ENCODE measurements at places on chromosomes 12 and 14.

- no peak for DNase-seq
Measured at GRCh38 chr12:65792724-65793123, 31.6 kb upstream of the HMGA2 start.

DNA sequence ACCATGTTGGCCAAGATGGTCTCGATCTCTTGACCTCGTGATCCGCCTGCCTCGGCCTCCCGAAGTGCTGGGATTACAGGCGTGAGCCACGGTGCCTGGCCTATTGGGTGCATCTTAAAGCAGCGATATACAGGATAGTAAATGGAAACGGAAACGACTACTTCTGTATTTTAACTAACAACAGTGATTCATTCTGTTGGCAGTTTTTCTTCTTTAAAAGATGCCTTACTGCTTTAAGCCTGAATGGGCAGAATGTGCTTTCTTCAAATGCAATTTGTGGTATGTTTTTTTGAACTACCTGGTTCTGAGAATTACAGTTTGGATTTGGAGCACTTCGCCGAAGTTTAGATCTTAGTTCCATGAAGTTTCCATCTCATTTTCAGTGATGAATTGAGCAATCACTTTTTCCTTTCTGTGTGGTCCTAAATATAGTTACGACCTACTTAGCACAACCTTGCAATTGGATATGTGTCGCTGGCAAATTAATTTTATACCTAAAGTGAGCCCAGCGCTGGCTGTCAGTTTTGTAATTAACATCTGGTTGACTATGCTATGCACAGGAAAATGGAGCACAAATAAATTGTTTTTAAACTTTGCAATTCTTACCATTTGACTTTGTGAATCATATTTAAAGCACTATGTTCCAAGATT lies 53.6 kb upstream of the EIF5 start:
- DNase-seq = no peak

GRCh38 chr14:92544051-92544720 lies 30.6 kb downstream of the RIN3 start:
- no peak for DNase-seq

- no peak for DNase-seq
Measured at GRCh38 chr14:69281450-69282169, 21.7 kb downstream of the GALNT16 start.

- DNase-seq = no peak
Measured at GRCh38 chr12:15854916-15855315, 27.3 kb upstream of the STRAP start.

- peak; percentile 86 for DNase-seq
Measured at GRCh38 chr12:1350055-1350933, 244.1 kb downstream of the FBXL14 start.

- no peak for DNase-seq
Measured at GRCh38 chr12:57242691-57243454, 8.1 kb downstream of the STAC3 start.

DNA sequence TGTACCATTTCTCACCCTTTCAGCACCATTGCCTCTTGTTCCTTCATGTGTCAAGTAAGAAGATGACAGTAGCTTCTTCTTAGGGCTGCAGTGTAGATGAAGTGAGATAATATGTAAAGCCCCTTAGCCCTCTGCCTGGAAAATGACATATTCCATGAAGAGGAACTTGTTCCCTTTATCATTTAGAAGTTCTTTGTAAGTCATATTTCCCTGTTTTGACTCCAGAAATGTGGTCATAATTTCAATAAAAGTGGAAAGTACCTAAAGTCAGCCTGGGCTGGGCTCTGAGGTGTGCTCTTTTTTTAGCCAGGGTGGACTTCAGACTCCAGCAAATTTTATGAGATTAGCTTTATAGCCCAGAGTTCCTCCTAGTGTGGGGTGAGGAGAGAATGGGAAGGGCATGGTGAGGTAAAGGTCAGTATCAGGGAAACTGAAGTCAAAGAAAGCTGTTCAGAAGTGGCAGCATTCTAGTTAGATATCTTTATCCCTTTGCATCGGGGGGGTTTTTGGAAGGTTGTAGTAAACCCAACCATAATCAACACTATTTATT lies 92.5 kb downstream of the TMCC3 start:
- no peak for DNase-seq

GRCh38 chr12:130947028-130947613 lies 6.6 kb upstream of the ADGRD1 start:
- DNase-seq = no peak

- no peak for DNase-seq
Measured at GRCh38 chr14:54908190-54908589, 5.6 kb upstream of the GCH1 start.

- DNase-seq = no peak
Measured at GRCh38 chr12:50411051-50411660, 10.5 kb downstream of the LARP4 start.

- DNase-seq = no peak
Measured at GRCh38 chr14:97179573-97179972, 382.4 kb downstream of the VRK1 start.

GRCh38 chr12:99810718-99811593 lies 163.4 kb downstream of the GARIN6 start:
- no peak for DNase-seq

- DNase-seq = peak; percentile 66
Measured at GRCh38 chr12:124369055-124369826, 74.3 kb downstream of the RFLNA start.

DNA sequence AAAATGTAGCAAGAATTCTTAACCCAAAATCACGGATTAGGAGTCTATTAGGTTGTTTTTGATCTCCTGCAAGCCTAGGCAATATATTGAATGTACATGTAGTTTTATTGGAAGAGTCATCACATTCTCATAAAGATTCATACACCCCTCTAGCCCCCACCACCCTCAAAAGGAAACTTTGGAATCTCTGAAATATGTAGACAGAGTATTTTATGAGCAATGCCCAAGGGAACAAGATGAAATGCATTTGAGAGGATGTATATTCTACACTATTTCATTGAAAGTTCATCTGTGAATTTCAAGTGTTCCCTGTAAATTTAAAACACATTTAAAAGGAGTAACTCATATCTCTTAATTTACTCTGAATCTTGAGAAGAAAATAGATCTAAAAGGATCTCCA lies 103.7 kb downstream of the SYT1 start:
- no peak for DNase-seq

GRCh38 chr14:99892406-99892805 lies 99.2 kb downstream of the EML1 start:
- no peak for DNase-seq

- DNase-seq = no peak
Measured at GRCh38 chr12:115394496-115395220, 710.7 kb upstream of the TBX3 start.

GRCh38 chr14:68775614-68776126 lies 17.2 kb downstream of the ZFP36L1 start:
- DNase-seq = no peak

DNA sequence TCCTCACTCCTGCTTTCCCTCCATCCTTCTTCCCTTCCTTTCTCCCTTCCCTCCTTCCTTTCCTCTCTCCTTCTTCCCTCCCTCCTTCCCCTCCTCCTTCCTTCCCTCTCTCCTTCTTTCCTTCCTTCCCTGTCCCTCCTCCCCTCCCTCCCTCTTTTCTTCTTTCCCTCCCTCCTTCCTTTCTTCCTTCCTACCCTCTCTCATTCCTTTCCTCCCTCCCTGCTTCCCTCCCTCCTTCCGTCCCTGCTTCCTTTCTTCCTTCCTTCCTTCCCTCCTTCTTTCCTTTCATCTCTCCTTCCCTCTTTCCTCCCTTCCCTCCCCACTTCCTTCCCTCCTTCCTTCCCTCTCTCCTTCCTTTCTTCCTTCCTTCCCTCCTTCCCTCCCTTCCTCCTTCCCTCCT lies 39.0 kb downstream of the NOS1 start:
- DNase-seq = no peak

GRCh38 chr12:55420307-55420962 lies 5.6 kb upstream of the OR6C76 start:
- no peak for DNase-seq

GRCh38 chr14:102162487-102162886 lies 22.8 kb downstream of the WDR20 start:
- DNase-seq = no peak

GRCh38 chr12:25876383-25877045 lies 82.0 kb upstream of the RASSF8 start:
- no peak for DNase-seq

GRCh38 chr12:75568801-75569200 lies 57.4 kb upstream of the KRR1 start:
- DNase-seq = no peak

DNA sequence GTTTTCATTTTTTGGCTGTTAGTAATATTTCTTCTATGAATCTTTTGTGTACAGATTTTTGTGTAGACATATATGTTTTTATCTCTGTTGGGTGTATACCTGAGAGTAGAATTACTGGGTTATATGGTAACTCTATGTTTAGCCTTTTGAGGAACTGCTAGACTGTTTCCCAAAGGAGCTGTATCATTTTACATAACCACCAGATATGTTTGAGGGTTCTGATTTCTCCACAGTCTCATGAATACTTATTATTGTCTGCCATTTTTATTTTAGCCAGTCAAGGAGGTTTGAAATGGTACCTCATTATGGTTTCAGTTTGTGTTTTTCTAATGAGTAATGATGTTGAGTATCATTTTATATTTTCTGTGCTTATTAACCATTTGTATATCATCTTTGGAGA lies 1.9 kb downstream of the PCNX4 start:
- DNase-seq = no peak

GRCh38 chr14:63454863-63455622 lies 88.1 kb downstream of the PPP2R5E start:
- DNase-seq = no peak

- no peak for DNase-seq
Measured at GRCh38 chr12:77847060-77847541, 16.4 kb downstream of the NAV3 start.

DNA sequence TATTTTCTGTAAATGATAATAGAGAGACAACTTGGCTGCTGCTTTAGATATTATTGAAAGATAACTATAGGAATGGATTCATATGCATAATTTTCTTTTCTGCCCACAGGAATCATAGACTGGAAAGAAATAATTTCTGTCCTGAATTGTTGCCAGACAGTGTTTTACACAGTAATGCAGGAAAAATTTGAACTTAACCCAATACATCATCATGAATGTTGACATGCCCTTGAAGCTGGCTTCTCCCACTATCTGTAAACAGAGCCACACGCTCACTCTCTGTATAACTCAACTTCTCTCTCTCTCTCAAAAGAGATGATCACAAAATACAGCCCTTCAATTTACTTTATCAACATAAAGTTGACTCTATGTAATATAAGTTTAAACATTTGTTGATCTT lies 56.6 kb downstream of the PAX9 start:
- no peak for DNase-seq

- DNase-seq = no peak
Measured at GRCh38 chr14:56798447-56799342, 11.6 kb downstream of the OTX2 start.

DNA sequence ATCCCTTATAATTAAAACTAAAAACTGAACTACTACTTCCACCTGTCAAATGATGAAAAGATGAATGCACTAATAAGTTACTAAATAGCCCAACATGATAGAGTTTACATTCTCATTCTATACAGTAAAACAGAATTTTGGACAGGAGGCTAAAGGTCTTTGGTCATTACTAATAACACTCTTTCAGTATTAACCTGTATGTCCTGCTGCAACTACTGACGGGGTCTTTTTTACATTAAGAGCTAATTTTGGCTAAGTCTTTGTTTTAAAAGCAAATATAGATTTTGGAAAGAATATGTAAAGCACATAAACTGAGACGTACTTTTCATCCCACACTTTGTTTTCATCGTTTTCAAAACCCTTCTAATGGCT lies 175.4 kb upstream of the CDKN3 start:
- no peak for DNase-seq

DNA sequence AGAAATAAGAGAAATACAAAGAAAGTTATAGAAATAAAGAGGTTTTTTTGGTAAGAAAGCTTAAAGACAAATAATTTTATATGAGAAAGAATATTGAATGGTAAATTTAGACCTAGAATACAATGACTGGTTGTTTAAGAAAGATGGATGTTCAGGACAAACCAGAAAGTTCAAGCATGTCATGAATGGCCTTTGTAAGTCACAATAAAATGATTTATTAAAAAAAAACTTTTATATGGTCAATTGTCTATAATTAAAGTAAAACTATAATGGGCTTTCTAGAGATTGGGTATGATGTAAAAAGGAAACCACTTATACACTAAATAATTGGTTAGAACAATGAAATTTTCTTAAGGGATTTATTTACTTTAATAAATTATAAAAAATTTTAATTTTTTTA lies 19.8 kb upstream of the CAPRIN2 start:
- DNase-seq = no peak

All from BJ (cell line).